ENCODE measurements at places on chromosomes 13 and 19.

DNA sequence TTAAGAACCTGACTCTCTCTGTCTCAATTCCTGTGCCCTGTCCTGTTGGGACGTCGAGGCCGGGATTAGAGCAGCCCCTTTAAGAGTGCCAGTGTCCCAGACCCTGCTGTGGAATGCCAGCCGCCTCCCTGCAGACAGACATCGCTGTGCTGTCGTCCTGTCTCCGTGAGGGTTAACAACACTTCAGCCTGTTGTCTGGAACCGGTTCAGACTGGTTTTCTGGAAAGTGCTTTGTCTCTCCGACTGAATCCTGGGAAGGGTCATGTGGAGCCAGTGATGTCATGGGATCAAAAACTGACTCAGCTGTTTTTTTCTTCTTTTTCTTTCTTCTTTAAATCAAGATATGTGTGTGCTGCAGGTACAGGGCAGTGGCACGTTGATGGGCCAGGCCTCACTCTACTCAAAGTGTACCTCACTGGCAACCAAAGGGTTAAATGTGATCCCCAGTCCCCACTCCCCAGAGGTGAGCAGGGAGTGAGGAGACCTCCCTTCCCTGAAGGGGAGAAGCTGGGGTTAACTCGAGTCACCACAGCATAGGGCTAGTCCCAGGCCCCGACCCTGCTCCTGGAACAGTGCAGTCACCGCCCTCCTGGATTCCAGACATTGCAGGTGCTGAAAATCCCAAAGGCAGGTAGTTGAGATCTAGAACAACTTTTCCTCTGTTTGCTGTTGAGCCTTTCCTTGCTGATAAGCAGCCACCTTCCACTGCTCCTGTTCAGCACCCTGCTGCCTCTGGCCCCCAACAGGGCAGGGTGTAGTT lies 50.8 kb downstream of the TSSK6 start:
- DNase-seq, result no peak

DNA sequence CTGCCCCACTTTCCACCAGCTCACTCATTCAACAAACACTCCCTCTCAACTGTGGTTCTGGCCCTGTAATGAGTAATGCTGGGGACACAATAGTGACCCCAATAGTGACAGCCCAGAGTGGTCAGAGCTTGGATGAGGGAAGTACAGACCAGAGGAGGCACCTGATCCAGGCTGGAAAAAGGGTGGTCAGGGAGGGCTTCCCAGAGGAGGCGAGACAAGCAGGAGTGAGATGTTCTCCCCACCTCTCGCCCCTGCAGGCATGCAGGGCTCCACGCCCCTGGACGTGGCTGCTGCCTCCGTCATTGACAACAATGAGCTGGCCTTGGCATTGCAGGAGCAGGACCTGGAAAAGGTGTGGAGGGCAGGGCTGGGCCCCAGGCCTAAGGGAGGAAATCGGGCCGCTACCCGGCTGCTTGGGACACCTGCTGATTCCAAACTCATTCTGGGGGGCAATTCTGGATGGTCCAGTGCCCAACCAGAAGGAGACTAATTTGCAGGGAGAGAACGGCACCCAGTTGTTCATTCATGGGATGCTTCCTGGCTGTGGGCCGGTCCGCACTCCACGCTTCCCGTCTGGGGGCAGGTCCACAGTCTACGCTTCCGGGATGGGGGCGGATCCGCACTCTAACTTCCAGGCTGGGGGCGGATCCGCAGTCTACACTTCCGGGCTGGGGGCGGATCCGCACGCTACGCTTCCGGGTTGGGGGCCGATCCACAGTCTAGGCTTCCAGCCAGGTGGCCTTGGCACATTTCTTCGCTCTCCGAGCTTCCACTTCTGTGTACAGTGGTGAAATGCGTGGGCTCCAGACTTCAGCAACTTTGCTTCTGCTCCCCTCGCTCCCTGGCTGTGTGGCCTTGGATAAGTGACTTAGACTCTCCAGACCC lies 63.4 kb downstream of the RYR1 start:
- no peak for DNase-seq

GRCh38 chr13:36804588-36804987 lies 14.4 kb upstream of the RFXAP start:
- no peak for DNase-seq

GRCh38 chr13:44240611-44241145 lies 132.9 kb upstream of the SERP2 start:
- no peak for DNase-seq

DNA sequence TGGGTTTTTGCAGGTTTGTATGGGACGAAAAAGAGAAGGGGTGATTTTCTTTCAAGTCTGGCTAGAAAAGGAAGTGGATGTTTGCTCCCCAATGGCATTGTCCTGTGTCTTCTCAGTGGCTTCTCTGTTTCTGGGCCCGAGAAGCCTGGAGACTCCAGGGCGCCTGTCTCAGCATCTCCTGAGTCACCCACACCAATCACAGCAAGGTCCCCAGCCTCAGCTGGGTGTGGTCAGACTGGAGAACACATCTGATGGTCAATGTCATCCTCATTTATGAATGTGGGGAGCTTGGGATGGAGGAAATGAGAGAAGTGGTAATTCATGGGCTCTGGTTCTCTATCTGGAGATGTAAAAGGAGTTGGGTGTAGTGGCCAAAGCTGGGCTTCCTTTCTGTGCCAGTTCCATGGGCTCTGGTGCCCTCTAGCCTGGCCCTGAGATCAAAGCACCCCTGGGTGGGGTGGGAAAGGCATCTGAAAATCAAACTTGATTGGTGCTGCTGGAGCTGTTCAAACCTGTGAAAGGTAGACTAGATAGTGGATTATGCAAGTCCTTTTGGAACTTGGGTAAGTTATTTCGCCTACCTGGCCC lies 13.4 kb downstream of the RASL11A start:
- DNase-seq, result no peak

- no peak for DNase-seq
These were observed 53.4 kb downstream of the MCF2L start for GRCh38 chr13:113022391-113022744.

DNA sequence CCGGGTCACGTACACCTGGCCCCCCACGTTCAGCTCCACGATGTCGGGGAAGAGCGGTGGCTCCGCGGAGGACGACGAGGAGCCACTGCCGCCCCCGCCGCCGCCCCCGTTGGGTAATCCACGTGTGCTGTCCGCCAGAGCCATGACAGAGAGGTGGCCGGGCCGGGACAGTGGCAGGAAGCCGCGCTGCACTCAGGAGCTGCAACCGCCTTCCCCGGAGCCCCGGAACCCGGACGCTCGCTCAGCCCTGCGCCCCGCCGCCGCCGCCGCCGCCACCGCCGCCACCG lies 257 bp downstream of the KCTD12 start:
- no peak for DNase-seq

DNA sequence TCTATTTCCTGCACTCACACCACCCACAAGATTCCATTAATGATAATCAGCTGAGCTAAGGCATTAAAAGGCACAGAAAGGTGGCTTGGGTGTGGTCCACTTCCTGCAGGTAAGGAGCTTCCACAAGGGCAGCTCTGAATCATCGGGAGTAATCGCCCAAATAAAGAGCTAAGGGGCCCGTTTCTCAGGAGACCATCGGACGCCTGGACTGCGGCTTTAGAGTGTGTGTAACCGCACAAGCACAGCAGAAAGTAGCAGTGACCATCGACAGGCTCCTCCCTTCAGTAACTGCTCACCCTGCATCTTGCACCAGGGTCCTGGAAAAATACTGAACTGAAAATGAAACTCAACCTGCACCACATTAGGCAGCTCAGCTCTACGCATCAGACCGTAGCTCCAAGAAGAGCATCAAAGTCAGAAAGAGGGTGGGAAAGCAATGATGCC lies 6.0 kb downstream of the STK24 start:
- no peak for DNase-seq

DNA sequence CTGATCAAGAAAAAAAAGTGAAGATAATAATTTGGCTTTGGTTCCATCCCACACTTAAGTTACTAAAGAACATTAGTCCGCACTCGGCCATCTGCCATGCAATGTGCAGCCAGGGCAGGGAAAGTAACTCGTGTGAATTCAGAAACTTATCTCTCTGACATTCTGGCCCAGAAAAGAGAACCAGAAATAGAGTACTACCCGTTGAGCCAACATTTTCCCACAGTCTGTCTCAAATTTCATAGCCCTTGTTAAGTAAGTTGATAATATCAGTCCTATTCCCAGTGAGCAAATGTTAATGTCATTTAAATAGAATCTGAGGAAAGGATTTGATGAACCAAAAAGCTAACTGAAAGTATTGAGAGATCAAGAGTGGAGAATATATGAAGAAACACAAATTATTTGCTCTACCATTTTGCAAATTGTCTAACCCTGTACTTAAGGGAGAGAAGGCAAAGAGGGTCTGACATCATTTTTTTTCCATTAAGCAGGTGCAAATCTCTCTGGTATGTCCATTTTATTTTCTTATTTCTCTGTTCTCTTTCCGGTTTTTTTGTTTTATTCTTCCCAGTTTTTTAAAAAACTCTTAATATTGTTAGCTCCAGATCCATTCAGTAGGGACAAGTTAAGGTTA lies 156.3 kb downstream of the NDFIP2 start:
- no peak for DNase-seq

- no peak for DNase-seq
These were observed 2.8 kb downstream of the THAP8 start for GRCh38 chr19:36051236-36051635.

DNA sequence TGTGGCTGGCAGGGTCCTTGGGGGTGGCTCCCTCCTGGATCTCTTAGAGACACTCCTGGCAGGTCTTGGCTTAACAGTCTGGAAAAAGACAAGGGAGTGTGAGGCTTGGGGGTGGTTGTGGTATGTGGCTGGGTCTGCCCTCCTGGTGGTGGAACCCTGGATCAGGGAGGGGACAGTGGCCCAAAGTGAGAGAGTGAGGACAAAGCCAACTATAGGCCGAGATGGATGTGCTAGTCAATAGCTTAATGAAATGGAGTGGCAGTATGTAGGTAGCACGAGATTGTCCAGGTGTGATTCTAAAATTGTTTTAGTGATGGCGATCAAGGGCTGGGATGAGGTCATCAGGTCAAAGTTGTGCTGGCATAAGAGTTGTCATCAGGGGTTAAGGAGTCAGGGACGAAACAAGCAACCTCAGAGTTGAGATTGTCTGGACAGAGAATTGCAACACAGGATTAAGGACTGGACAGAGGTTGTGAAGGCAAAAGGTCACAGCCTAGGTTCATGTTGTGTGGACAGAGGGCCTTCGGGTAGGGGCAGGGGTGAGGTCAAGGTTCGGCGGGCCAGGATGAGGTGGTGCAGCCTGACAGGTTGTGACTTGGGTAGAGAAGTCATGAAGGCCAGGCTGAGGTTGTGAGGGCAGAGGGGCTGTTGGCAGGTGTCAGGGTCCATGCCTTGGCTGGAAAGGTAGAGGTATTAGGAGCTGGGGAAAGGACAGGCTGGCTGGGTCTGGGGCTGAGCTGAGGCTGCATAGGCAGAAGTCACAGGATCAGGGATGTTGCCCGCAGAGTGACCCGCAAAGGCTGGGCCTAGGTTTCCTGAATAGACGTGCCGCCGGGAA lies 4.5 kb upstream of the RASAL3 start:
- DNase-seq, result no peak

GRCh38 chr13:111120422-111120821 lies 5.3 kb downstream of the ARHGEF7 start:
- no peak for DNase-seq

GRCh38 chr13:110590577-110590976 lies 24.8 kb upstream of the NAXD start:
- DNase-seq, result no peak

DNA sequence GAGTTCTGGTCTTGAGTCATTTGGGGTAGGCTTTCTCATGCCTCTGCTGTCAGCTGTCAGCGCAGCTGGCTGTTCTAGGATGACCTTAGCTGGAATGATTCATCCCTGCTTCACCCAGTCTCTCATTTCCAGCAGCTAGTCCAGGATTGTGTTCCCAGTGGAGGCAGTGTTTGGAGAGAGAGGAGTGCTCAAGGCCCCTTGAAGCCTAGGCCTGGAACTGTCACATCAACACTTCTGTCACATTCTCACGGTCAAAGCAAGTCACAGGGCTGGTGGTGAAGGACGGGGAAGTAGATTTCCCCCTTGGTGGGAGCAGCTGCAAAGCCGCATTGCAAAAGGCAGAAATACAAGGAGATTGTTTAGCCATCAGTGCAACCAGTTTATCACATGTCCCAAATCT lies 15.2 kb downstream of the TPT1 start:
- peak; percentile 68 for DNase-seq

DNA sequence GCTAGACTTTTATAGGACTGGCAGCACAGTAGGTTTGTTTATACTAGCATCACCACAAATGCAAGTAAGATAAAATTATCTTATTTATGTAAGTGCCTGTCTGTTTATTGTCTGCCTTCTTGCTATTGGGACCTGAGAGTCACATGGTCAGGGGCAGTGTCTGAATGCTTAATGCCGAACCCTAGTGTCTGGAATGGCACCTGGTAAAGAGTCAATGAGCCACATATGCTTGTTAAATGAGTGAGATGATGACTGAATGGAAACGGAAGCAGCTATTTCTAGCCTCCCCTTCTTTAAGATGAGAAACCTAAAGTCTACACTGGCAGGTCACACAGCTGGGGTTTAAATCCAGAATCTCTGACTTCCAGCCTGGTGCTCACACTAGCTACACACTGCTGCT lies 92.2 kb downstream of the STOML3 start:
- DNase-seq, result no peak

DNA sequence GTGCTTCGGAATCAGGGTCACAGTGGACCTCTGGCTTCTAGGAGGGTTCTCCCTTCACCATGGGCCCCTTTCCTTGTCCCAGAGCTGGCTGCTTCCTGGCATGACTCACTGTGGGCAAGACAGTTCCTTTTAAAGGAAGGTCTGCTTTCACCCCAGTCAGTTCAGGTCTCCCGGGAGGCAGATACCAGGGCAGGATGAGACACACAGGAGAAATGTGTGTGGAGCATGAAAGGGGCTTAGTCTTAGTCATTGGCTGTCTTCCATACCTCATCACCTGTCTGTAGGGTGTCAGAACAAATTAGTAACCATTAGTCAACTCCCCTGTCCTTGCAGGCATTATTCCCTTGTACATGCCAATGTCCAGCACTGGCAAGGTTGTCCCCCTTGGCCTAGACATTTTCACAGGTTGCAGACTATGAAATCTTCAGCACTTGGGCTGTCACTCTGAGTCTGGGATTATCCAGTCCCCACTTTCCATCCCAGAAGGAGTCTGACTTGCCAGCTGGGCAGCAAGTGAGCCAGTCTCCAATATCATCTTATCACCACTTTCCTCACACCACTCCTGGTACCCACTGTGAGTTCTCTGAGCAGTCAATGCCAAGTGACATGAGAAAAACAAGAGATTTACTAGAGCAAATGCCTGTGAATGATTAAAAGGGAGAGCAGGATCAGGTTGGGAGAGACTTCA lies 76.8 kb upstream of the MEDAG start:
- no peak for DNase-seq

DNA sequence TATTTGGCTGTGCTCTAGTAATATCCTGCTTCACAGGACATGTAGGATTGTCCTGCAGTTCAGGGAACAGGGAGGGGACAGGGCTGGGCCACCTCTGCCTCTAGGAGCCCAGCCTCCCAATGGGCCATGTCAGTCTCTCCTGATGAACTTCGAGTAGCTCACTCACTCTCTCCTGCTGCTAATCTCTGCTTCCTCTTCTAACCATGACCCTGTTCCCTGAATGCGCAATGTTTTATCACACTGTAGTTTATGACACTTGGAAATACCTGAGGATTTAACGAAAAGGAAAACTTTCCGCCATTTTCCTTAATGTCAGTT lies 9.2 kb downstream of the PARP4 start:
- no peak for DNase-seq
